Activated CD4-positive, alpha-beta T cell treated with anti-CD3 and anti-CD28 coated beads for 24 hours (primary cell): ENCODE measurements at places on chromosomes 5 and 9.

GRCh38 chr5:176959051-176959450 is 47.5 kb downstream of the UIMC1 start:
- DNase-seq, result no peak

DNA sequence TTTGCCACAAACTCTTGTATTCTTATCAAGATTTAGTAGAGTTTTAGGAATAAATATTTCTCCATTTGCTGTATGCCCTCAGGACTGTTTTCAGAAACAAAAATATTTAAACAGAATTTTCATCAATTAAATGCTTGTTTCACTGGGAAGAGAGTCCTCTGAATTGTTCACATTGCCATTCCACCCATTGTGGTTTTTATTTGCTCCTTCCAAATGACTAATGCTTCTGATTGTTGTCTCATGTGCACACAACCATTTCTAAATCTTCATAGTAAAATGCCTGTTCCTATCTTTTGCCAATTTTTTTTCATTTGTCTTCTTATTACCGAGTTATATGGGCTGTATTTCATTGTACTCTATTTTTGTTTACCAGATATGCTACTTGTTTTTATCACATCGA is 10.6 kb downstream of the MARCOL start:
- DNase-seq, result no peak

DNA sequence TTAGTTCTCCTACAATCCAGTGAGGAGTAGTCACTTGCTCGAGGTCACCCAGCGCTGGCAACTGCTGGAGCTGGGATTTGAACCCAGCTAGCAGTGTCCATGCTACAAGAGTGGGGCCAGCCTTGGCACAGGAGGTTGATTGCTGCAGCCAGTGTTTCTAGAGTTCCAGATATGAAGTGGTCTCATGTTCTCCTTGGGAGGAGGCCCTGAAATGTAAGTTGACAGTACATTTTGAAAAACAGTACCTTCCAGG is 802 bp downstream of the CCDC107 start:
- DNase-seq, result no peak

DNA sequence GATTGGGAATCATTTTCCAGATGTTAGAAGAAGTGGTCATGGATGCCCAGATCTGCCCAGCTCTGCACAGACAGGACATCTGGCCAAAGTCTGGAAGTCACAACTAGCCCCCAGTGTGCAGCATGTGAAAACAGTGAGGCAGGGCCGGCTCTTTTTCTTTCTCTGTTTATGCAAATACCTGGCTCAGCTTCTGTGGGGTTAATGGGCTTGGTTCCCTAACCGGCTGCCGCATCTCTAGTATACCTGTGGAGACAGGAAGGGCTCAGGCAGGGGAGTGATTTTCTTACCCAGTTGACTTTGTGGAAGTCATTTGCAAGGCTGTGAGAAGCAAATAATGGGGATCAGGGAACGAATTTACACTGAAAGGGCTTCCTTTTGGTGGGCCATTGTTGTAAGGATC is 254.8 kb upstream of the PANK3 start:
- no peak for DNase-seq

DNA sequence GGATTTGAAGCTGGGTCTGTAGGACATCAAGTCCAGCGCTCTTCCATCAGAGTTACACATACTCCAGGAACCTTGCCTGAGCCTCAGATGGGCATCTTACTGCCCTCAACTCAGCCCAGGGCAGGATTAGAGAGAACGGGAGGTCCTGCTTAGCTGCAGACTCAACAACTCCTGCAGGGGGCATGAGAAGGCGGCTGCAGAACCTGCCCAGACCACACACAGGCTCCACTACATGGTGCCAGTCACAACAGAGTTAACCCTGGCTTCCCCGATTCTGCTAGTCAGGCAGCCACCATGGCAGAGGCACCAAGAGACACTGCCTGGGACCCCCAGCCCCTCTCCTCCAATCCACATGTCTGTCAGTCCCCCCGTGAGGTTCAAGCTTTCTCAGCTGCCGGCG is 23.9 kb upstream of the CPLX2 start:
- no peak for DNase-seq

GRCh38 chr5:32563614-32564013 is 21.7 kb upstream of the SUB1 start:
- no peak for DNase-seq

- DNase-seq, result no peak
These were observed 229.9 kb upstream of the DAB2 start for GRCh38 chr5:39654715-39655114.

- DNase-seq, result no peak
These were observed 59.5 kb downstream of the MUSK start for GRCh38 chr9:110728058-110728457.

GRCh38 chr5:148848393-148849031 is 22.1 kb downstream of the ADRB2 start:
- DNase-seq, result no peak

DNA sequence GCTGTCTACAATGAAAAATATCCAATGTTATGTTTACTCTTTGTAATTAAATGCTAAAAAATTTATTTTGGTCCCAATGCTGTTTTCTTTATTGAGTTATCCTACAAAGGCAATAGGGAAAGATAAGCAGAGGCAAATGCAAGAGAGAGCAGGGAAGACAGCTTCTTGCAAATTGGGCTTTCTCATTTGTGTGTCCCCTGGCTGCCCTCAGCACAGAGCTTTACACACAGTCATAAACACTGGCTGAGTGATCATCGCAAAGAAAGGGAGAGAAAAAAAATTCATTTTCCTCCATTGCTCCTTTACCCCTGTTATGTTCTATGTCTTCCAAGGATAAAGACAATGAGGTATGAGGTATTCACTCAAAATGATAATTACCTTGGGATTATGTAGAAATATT is 2.3 kb upstream of the TSSK1B start:
- DNase-seq, result no peak

GRCh38 chr9:114525513-114525912 is 20.2 kb upstream of the WHRN start:
- DNase-seq, result no peak

GRCh38 chr5:89449392-89450148 is 566.6 kb upstream of the MEF2C start:
- DNase-seq, result no peak
